ENCODE measurements at places on chromosomes 6 and 20.

DNA sequence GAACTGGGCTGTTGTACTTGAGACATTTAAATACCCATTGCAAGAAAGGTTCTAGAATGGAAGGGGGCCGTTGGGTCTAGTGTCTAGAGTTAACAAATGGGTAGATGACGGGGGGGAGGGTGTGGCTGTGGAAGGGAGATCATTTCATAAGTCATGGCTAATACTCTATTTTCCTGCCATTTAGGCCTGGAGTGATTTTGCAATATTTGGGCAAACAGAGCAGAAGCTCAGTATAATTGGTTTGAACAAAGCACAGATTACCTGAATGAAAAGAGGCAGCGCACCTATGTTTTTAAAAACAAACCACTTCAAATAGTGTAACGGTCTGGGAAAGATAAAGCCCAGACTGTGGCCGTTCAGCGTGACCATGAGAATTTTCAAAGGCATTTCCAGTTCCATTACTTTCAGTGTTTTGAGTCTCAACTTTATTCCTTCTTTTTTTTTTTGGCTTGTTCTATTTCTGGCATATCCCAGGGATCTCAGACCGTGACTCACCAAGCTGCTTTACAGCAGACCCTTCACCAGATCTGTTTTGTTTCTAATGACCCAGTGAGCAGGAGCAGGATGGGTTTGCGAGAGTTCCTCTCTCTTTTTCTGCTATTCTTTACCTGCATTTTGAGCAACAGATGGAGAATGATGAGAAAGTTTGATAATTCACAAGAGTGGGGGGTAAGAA lies 73.7 kb downstream of the LYRM2 start:
- no peak for DNase-seq

- DNase-seq, result no peak
Measured at GRCh38 chr6:82744286-82745015, 321.2 kb downstream of the UBE3D start.

GRCh38 chr6:3743541-3743940 lies 8.0 kb downstream of the PXDC1 start:
- no peak for DNase-seq

DNA sequence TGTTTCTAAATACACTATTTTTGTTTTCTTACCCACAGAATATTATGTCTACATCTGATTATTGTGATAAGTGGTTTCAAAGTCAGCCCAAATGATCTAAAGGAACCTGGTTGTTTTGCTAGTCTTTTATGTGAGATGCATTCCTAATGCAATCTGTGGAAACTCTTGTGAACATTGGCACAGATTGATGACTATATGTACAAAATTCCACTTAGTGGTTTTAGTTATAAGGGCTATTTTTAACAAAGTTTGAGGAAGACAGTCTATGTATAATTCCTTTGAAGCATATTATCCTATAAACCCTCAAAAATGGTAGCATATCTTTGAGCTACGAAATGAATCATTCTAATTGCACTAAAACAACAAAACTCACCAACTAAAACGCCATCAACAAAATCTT lies 140.9 kb downstream of the GRIK2 start:
- no peak for DNase-seq

DNA sequence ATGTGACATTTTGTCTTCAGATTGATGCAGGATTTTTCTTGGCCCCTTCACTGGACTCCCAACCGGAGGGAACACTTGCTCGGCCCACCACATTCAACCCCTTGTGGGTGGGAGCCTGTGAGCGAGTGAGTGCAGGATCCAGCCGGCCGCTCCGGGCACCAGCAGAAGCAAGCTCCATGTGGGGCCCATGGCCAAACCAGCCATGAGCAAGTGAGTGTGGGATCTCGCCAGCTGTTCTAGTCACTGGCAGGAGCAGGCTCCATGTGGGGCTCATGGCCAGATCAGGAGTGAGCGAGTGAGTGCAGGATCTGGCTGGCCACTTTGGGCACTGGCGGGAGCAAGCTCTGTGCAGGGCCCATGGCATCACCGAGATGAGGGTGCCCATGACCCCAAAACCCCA lies 42.6 kb downstream of the OSTM1 start:
- DNase-seq, result no peak

DNA sequence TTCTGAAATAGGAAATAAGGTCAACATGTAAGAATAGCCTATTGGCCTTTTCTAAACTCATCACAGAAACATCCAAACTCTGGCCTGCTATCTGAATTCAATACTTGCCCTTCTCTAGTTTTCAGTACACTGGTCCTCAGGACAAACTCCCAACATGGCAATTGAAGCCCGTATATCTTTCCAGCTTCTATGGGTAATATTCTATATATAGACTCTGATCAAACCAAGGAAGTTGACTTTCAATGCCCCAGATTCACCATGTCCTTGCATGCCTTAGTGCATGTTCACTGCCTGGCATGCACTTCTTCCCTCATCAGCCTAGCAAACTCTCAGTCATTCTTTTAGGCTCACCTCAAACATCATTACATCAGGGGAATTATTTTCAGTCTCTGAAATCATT lies 73.2 kb downstream of the RSPO3 start:
- no peak for DNase-seq

DNA sequence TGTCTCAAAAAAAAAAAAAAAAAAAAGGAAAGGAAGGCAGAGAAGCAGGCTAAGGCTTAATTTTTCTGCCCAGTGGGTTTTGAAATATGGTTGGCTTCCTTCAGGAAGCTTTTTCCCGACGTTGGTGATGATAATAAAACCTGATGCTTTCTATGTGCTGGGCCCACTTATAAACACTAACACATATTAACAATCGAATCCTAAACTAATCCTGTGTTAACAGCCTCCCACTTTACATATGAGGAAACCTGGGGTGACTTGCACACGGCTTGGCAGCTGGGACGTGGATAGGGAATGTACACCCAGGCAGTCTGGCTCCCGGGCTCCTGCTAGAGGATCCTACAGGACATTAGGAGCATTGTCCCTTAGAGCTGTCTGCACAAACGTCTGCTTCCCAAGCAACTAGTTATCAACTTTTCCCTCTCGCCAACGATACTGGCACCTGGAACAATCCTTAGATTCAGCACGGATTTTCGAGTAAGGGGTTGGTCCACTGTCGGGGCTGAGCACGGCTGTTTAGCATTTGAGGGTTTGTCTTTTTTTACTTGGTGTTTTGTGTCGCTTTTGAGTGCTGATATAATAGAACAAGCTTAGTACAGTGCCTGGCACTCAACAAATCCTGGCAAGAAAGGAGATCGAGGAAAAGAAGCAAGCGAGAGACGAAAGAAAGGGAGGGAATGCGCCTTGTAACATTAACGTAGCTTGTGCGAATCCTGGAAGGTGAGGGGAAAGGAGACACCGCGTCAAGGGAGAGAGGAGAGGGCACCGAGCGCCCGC lies 622 bp upstream of the KIZ start:
- no peak for DNase-seq

DNA sequence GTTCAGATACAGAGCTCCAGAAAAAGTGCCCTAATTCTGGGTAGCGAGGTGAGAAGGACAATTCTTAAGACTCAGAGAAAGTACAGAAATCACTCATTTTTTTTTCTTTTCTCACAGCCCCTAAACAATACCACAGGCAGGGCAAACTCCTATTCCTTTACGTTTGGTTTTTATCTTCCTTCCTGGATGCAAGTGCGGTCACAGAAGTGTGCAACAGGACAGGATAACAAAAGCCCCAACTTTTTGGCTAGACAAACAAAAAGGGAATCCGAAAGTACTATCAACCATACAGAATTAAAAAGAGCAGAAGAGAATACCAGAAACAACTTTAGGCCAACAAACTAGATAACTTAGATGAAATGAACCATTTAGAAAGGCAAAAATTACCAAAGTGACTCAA lies 18.4 kb upstream of the BEND6 start:
- no peak for DNase-seq

GRCh38 chr6:170439366-170440361 lies 113.4 kb downstream of the PSMB1 start:
- DNase-seq, result no peak

GRCh38 chr6:4940416-4940815 lies 63.4 kb downstream of the RPP40 start:
- no peak for DNase-seq

DNA sequence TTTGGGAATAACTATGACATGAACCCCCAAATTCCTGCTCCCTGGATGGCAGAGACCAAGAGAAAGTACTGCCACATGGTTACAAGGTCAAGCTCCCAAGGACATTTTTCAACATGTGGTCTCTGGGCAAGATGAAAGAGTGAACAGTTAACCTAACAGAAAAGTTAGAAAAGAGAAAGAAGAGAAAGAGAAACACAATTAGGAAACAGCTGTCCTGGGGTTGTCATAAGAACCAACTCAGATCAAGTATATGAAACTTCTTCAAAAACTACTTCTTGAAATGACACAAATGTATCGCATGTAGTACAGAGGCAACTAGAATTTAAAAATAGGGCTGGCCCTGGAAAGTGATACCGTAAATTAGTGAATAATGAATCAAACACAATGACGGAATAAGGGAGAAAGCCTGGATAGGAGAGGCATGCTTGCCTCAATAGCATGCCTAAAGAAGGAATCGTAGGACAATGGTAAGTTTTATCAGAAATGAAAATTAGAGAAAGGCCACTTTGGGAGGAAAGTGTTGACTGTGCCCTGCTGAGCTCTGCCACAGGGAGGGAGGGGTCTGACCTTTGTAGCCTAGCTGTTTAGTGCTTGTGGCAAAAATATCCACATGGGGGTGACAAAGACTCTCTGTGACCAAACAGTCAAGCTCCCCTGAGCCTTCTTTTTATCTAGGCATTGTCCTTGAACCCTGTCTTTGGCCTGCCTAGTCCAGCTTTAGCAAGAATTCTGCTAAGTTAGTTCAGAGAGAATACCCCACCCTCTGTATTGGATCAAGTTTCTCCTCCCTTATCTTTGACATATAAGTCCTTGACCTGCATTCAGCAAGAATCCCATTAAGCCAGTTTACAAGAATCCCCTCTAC lies 4.3 kb upstream of the DCBLD1 start:
- DNase-seq, result no peak

DNA sequence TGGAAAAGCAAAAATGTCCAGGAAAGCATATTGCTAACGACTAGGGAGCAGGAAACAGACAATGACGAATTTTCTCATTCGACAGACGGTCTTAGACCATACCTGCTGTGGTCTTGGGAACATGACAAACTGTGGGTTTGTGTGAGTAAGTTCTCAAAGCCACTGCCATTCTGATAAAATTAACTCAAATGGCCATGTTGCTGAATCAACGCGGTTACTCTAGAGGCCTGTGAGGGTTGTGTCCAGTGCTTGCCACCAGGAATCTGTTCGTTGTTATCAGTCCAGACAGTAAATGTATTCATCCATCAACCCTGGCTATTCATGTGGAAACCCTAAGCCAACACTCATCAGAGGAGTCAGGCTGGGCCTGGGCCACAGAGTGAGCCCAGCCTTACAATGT lies 124.3 kb downstream of the MYLK4 start:
- no peak for DNase-seq

DNA sequence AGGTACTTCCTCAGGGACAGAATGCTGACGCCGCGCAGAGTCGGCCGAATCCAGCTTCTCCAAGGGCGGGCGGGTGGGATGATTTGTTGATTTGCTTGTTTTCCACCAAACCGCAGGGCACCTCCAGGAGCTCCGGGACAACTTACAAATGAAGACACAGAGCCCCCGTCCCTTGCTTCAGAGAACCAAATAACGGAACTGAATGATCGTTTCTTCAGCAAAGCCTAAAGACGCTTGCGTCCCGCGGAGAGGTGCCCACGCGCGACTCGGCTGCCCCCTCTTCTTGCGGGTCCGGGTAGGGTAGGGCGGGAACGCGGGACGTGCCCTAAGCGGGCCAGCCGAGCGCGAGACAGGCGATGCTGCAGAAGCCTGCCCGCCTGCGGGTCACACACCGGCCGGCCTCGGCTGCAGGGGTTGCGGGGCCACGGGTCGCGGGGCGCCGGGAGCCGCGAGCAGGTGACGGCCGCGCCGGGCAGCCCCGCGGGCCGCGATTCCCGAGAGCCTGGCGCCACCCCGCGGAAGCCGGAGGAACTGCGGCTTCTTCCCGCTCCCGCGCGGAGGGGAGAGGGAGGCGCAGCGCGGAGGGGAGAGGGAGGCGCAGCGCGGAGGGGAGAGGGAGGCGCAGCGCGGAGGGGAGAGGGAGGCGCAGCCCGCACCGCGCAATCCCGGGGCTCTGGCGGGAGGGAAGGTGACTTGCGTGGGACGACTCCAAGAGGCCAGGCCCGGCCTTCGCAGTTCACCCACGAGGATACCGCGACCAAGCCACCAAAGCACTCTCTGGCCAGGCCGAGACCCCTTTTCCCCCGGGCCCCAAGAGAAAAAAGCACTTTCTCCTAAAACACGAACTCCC lies 7.7 kb upstream of the FOXF2 start:
- DNase-seq, result no peak

DNA sequence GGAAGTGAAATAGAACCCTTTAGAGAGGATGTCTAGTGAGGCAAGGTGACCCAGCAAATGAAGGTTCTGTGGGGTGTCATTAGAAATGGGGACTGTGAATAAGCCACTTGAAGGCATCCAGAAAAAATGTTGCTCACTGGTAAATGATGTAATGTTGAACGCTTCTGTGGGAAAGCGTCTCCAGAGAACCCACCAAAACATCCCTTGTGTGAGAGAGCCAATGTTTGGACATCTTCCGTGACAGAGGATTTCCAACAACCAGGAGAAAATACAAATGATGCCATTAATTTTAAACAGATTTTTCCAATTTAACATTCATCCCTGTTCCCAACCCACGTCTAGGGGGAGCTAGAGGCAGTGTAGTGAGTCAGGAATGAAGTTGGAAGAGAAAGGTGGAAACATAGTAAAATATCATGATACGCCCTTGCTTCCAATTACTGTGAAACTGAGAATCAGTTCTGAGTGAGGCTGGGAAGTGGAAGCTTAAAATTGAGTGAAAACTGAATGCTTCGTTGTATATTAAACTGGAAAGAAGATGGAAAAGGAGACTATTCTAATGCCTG lies 584.2 kb downstream of the CD109 start:
- DNase-seq, result no peak

DNA sequence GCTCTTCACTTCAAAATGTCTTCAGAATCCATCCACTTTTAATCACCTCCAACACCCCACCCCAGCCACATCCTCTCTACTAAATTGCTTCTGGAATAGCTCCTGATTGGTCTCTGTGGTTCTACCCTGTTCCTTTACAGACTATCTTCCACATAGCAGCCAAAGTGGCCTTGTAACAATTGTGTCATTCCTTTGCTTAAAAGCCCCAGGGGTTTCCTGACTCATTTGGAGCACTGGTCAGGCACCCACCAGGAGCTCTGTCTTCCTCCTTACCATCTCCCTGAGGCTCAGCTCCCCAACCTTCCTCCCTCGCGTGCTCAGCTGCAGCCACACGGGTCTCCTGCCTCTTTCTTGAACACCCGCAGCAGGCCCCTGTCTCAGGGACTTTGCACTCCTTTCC lies 126.8 kb downstream of the HIVEP1 start:
- DNase-seq, result no peak

DNA sequence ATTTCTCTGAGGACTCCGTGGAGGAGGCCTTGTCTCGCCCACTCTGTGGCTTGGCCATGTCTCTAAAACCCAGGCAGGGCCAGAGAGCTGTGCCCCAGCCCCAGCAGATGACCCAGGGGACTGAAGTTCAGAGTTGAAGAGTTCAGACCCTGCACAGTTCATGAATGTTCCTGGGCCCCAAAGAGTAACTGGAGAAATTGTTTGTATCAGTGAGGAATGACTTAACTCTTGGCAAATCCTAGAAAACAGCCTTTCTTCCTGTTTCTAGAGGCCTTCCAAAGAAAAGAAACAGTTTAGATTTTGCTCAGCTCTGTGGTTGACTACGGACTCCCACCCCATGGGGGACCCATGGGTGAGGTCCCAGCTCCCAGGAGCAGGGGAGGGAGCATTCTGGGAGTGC lies 62.1 kb upstream of the EYA2 start:
- DNase-seq, result no peak

All from bone marrow (tissue), 2 donors.